ENCODE measurements at places on chromosomes 11 and 22. TPM values are rescaled to one million over a fixed set of nuclear protein-coding genes. Genes with fewer than 3 reads are reported as not detected.

Gene MRTFA
- total RNA-seq, result 114 TPM

Gene CALCB
- 0.87 TPM for total RNA-seq

Gene PHOX2A
- total RNA-seq, result not detected

Gene PTPRJ
- 53.9 TPM for total RNA-seq

Gene HTR3B
- total RNA-seq, result not detected

Gene KRTAP5-2
- total RNA-seq, result not detected

Gene OR10G7
- not detected for total RNA-seq

- H3K4me3 ChIP-seq, result no peak overlapping the region
- H3K27ac ChIP-seq, result no peak overlapping the region
- no peaks in the 10 kb centered on the region for H3K27me3 ChIP-seq
- DNase-seq, result no peak
- H3K36me3 ChIP-seq, result peaks cover 6% of the 10 kb centered on the region
Measured at GRCh38 chr22:23302171-23303002, 122.1 kb downstream of the BCR start.

- peak; percentile 37 for DNase-seq
- peak overlapping the region; percentile 40 for H3K4me3 ChIP-seq
- H3K27ac ChIP-seq, result peak overlapping the region; percentile 80
- peaks cover 42% of the 10 kb centered on the region for H3K4me1 ChIP-seq
- H3K27me3 ChIP-seq, result no peaks in the 10 kb centered on the region
Measured at GRCh38 chr22:40728731-40729189, 49.5 kb downstream of the MCHR1 start.

DNA sequence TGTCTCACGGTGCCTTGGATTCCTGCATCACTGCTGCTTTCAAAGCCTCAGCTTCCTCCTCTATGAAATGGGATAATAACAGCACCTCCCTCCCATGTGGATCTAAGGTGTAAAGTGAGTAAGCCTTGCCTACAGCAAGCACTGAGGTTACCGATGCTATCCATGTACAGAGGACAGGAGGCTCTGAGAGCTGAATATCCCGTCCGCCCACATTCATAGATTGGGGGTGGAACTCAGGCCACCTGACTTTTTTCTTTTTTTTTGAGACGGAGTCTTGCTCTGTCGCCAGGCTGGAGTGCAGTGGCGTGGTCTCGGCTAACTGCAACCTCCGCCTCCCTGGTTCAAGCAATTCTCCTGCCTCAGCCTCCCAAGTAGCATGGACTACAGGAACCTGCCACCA is 12.5 kb downstream of the PDGFB start:
- H3K4me1 ChIP-seq, result peaks cover 28% of the 10 kb centered on the region
- DNase-seq, result no peak
- H3K36me3 ChIP-seq, result no peaks in the 10 kb centered on the region
- peaks cover 8% of the 10 kb centered on the region for H3K27me3 ChIP-seq
- H3K27ac ChIP-seq, result no peak overlapping the region
- H3K4me3 ChIP-seq, result no peak overlapping the region

DNA sequence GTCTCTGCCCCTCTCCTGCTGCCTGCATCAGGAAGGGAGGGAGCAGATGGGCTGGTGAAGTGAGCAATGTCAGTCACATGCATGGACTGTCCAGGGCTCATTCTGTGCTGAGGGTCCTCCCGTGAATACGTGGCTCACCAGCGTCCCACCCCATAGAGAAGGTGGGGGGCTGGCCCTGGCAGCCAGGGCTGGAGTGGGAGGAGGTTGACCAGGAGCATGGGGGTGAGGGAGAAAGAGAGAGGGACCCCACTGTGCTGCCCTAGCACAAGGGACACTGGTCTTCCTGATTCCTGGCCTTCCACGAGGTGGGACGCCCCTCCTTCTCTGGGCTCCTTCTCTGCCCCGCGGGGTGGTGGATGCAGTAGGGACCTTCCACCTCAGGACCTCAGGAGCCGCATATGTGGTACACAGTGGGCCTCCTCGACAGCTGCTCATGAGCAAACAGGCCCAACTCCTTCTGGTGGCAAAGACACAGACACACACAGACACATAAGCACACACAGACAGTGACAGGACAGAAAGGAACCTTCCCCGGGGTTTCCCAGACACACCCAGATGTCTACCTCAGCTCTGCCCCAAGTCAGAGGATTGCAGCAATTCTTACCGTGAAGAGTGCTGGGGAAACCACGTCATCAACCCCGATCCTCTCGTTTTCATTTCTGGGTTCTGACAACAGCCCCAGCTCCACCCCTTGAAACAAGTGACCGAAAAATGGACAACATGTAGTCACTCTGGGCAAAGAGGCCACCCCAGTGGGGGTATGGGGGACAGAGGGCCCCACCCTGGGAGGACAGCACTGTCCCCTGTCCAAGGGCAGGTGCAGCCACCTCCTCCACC is 3.6 kb upstream of the APOBEC3A start:
- no peaks in the 10 kb centered on the region for H3K4me1 ChIP-seq
- H3K27ac ChIP-seq, result no peak overlapping the region
- no peak overlapping the region for H3K4me3 ChIP-seq

- peaks cover 8% of the 10 kb centered on the region for H3K4me1 ChIP-seq
- H3K4me3 ChIP-seq, result no peak overlapping the region
- H3K27ac ChIP-seq, result no peak overlapping the region
- H3K27me3 ChIP-seq, result no peaks in the 10 kb centered on the region
- no peaks in the 10 kb centered on the region for H3K36me3 ChIP-seq
- no peak for DNase-seq
Measured at GRCh38 chr11:68043029-68043348, 4.2 kb downstream of the TCIRG1 start.

- peaks cover 28% of the 10 kb centered on the region for H3K4me1 ChIP-seq
- no peaks in the 10 kb centered on the region for H3K36me3 ChIP-seq
- H3K4me3 ChIP-seq, result peak overlapping the region; percentile 6
- DNase-seq, result peak; percentile 55
Measured at GRCh38 chr11:126083829-126084607, 21.4 kb upstream of the CDON start.

GRCh38 chr11:111169367-111169766 is 76.2 kb upstream of the POU2AF2 start:
- DNase-seq, result no peak
- no peak overlapping the region for H3K27ac ChIP-seq
- H3K4me1 ChIP-seq, result no peaks in the 10 kb centered on the region
- no peak overlapping the region for H3K4me3 ChIP-seq
